Right cardiac atrium (tissue), 5 donors: ENCODE measurements at places on chromosomes 1 and 21.

GRCh38 chr1:92853299-92853698 lies 21.5 kb downstream of the RPL5 start:
- no peak for DNase-seq

DNA sequence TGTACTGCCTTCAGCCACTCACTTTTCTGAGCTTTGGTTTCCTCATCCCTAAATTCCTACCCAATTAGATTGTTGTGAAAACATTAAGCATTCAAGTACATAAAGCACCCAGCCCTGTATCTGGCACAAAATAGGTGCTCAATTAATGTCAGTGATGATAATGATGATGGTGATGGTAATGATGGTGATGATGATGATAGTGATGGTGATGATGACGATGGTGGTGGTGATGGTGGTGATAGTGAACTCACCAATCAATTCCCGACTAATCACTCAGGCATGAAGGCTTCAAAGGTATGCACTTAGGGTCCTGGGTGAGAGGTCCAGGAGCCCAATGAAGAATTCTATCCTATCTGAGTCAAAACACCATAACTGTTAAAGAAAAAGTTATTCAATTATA lies 383.5 kb downstream of the MATN1 start:
- no peak for DNase-seq

DNA sequence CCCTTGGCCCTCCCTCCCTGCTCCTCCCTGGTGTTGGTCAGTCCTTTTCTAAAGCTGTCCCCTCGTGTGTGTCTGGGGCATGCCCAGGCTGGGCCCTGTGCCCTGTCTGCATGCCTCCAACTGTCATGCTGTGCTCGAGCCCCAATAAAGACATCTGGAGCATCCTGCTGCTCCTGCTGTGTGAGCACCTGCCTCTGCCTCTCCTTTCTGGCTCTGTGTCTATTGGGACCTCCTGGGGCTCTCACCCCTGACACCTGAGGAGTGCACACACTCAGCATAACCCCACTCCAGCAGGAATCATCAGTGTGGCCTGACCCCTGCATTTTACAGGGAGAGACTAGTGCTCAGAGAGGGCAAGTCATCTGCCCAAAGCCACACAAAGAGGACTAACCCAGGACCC lies 23.7 kb downstream of the KCNC4 start:
- DNase-seq, result no peak

- DNase-seq, result peak; percentile 68
Measured at GRCh38 chr1:234611847-234612351, 1.9 kb upstream of the IRF2BP2 start.

DNA sequence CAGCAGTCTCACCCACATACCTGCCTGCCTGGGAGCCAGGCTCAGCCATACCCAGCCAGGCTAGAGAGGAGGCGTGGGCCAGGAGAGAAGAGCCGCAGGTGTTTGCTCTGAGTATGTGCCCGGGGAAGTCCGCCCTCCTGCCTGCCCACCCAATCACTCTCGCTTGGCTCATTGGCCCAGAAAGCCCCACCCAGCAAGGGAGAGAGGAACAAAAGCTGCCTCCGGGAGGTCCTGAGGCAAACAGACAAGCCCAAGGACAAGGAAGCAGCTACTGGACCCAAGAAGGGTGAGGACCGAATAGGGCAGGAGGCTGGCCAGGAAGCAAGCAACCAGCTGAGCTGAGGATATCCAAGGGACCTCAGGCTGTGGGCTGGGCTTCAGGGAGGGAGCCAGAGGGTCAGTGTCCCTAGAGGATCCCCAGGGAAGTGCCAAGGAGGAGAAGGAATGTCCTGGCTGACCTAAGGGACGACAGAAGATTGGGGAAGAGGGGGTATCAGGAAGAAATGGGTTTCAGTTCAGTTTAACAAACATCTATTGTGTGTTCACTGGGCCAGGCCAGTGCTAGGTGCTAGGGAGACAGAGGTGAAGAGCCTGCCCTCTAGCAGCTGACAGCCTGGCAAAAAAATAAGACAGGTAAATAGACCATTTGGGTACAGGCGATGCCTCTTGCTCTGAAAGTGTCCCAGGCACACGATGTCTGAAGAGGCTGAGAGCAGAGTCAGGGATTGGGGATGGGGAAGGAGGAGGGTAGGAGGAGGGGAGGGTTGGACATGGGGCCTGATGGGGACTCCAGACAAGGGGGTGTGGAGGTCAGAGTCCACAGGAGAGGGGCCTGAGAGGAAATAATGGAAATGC lies at the start of gene GJB4:
Gene GJB4 (plus strand): TSS at position 238 of the 855 bp plus-strand sequence. CDS start 1,515 bp downstream, outside the sequence.
- no peak for DNase-seq

DNA sequence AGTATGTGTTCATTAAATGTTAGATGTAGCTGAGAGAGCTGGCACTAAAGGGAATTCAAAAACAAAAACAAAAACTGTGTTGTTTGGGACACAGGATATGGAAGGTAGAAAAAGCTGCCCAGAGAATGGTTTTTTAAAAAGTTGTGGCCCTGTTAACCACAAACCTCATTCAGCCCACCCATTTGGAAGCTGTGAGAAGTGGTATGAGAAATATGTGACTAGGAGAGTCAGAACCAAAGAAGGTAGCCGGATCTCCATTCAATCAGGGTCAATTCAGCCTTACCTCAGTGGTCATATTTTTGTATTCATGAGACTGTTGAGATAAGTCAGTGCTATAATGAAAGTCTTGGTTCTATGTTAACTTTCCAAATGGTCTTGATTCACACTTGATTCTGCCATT lies 29.8 kb upstream of the CACYBP start:
- DNase-seq, result no peak

GRCh38 chr1:15945832-15946448 lies 30.0 kb downstream of the ZBTB17 start:
- DNase-seq, result peak; percentile 49

DNA sequence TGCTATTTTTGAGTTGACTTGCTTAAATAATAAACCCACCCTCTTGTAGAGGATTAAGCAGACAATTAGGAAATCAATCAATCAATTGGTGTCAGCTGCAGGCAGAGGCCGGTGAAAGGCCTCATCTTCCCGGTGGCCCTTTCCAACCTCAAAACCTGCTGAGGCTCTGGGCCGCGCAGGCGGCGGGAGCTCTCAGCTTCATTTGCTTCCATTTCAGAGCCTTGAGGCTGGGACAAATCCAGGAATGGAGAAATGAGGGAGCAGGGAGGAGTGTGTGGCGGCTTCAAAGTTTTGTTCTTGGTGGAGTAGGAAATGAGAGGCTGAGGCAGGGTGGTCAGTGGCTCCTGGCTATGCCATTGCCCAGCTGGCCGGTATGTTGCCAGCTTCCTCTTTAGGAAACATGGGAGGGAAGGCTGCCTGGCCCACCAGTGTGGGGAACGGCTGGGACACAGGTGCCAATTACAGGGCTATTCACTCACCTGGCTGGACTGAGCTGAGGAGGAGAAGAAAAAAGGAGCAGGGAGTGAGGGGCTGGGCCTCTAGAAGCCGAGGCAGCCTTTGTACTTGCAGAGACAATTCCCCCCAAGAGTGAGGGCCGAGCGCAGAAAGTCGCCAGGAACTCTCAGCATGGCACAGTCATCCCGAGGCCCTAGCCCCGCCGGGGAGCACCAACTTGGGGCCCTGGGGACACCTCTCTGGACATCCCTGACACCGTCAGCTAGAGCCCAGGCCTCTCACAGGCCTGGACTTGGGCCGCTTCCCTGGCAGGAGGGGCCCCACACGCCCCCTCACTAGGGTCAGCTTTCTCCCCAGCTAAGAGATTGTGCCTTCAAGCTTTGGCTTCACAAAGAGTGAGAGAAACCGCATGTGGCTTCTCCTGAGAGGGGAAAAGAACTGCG lies 4.4 kb downstream of the POU3F1 start:
- DNase-seq, result no peak

DNA sequence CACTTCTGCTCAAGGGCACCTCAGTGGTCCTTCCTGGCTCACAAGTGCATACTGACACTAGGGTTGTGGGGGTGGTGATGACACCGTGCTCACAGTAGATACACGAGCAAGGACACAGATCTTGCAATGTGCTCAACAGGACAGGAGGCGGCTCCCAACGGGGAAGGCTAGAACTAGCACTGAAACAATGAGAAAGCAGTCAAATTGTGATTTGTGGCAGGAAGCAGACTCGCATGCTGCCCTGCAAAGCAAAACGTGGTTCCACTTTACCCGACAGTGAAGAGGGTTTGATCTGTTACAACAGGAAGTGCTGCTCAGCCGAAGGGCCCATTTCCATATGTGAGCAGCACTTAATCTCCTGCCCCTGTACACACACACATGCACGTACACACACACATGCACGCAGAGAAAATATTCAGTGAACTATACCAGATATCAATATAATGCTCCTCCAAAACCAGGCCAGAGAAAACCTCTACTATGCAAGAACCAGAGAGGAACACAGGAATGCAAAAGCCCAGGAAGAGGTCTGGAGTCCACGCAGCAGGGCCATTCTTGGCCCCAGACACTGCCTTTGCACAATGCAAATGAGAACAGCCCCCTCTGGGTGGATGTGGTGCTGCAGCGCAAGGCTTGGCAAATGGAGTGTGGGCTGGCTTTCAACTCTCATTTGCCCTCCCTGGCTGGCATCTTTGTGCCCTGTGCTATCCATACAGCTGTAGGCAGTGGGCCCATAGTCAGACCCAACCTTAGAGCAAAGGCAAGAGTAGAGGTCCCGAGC lies 47.1 kb downstream of the KANK4 start:
- no peak for DNase-seq

- no peak for DNase-seq
Measured at GRCh38 chr1:34331020-34331926, 154.6 kb downstream of the C1orf94 start.

- DNase-seq, result no peak
Measured at GRCh38 chr1:77051425-77051824, 167.8 kb downstream of the PIGK start.

DNA sequence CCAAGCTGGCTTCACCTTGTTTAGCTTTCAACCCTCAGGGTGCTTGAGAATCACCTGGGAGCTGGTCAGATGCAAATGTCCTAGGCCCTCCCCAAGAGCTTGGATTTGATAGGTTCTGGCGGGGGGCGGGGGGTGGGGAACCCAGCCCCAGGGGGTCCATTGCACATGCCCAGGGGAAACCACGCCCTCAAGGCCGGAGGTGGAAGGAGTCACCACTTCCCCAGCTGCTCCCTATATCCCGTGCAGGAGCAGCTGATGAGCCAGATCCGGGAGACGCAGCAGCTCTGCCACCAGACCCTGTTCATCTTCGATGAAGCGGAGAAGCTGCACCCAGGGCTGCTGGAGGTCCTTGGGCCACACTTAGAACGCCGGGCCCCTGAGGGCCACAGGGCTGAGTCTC lies 5.8 kb downstream of the TOR3A start:
- no peak for DNase-seq

- DNase-seq, result no peak
Measured at GRCh38 chr1:118093017-118093416, 92.0 kb downstream of the SPAG17 start.

GRCh38 chr1:100512803-100513352 lies 25.1 kb upstream of the GPR88 start:
- no peak for DNase-seq

GRCh38 chr1:176193663-176194062 lies 13.4 kb downstream of the COP1 start:
- DNase-seq, result no peak

DNA sequence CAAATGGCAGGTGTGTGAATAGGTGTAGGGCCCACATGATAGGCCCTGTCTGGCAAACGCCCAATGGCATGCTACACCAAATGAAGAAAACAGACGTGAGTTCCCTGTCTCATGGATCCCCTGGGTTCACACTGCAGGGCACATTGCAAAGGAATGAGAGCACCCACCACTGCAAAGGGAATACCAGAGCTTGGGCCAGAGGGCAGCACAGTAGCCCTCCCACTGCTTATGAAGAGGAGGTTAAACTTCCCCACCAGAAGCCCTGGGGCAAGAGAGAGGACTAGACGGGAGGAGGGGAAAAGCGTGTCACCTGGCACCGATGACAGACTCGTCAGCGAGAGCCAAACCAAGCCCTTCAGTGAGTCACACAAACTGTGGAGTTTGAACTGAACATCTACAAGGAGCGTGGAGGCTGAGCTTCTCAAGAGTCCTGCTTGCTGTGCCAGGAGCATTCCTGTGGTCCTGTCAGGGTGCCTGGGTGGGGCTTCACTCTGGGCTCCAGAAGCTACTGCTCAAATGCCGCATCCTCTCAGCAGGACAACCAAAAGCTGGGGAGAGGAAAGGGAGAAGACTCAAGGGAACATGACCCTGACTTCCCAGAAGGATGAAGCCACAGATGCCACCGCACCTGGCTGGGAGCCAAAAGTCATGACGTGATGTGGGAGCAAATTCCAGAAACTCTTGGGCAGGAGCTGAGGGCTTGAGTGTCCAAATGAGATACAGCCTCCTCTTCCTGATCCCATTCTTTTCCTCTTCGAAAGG lies 61.1 kb downstream of the TOMM20 start:
- peak; percentile 91 for DNase-seq

GRCh38 chr21:28282833-28283232 lies 709.8 kb downstream of the LTN1 start:
- no peak for DNase-seq

GRCh38 chr21:26715116-26715515 lies 130.1 kb downstream of the ADAMTS1 start:
- DNase-seq, result no peak

GRCh38 chr1:96538111-96538641 lies 183.4 kb upstream of the PTBP2 start:
- DNase-seq, result no peak

DNA sequence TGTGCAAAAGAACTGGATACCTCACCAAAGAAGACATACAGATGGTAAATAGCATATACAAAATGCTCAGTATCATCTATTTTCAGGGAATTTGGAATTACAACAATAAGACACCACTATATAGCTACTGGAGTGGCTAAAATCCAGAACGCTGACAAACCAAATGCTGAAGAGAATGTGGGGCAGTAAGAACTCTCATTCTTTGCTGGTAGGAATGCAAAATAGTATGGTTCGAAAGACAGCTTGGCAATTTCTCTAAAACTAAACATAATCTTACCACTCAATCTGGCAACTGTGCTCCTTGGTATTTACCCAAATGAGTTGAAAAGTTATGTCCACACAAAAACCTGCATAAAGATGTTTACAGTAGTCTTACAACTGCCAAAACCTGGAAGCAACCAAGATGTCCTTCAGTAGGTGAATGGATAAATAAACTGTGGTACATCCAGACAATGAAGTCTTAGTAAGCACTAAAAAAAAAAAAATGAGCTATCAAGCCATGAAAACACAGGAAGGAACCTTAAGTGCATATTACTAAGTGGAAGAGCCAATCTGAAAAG lies 26.5 kb downstream of the TARBP1 start:
- DNase-seq, result no peak

- no peak for DNase-seq
Measured at GRCh38 chr1:224114787-224115175, 870 bp downstream of the FBXO28 start.

- no peak for DNase-seq
Measured at GRCh38 chr21:25967901-25968438, 202.6 kb downstream of the APP start.

GRCh38 chr1:14759843-14760242 lies 161.4 kb downstream of the KAZN start:
- DNase-seq, result no peak

GRCh38 chr1:182599339-182599738 lies 4.8 kb downstream of the RGS16 start:
- DNase-seq, result peak; percentile 47

DNA sequence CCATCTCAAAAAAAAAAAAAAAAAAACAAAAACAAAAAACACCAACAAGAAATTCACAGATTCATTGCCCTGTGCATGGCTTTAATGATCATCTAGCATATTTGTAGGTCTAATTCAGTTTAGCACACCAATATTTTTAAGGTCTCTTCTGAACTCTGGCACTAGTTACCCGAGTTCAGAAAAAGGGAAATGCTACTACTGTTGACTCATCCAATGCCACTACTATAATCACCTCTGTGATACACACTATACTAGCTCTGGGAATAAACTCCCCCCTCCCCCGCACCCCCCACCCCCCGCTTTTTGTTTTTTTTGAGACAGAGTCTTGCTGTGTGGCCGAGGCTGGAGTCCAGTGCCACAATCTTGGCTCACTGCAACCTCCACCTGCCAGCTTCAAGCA lies 55.6 kb downstream of the FBXO42 start:
- no peak for DNase-seq
